RPMI7951 (cell line): ENCODE measurements at places on chromosomes 7 and 10. TPM values are rescaled to one million over a fixed set of nuclear protein-coding genes. Genes with fewer than 3 reads are reported as not detected.

Gene LIPJ
- total RNA-seq, result under 0.01 and 0.12 TPM in 2 replicates

DNA sequence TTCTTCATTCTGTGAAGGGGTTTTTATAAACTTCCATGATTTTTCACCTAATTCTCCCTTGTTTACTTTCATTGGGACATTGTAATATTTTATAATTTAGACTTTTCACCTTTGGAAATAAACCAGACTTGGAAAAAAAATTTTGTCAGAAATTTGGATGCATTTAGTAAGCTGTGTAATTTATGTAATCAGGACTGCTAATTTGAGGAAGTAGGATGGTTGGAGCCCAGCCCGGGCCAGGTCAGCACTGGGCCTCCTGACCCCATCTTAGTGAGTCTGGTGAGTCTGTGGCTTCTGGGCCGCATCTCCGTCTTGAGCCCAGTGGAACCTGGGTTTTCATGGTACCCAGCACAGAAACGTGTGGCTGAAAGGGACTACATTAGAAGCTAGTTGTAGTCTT is 27.6 kb upstream of the ZNF32 start:
- no peak for DNase-seq

Gene HOXA2
- total RNA-seq, result 0.84 and 1.1 TPM in 2 replicates

Gene RABGEF1
- total RNA-seq, result 38.8 and 42.2 TPM in 2 replicates

GRCh38 chr10:120977897-120978296 is 126.7 kb downstream of the WDR11 start:
- DNase-seq, result no peak

DNA sequence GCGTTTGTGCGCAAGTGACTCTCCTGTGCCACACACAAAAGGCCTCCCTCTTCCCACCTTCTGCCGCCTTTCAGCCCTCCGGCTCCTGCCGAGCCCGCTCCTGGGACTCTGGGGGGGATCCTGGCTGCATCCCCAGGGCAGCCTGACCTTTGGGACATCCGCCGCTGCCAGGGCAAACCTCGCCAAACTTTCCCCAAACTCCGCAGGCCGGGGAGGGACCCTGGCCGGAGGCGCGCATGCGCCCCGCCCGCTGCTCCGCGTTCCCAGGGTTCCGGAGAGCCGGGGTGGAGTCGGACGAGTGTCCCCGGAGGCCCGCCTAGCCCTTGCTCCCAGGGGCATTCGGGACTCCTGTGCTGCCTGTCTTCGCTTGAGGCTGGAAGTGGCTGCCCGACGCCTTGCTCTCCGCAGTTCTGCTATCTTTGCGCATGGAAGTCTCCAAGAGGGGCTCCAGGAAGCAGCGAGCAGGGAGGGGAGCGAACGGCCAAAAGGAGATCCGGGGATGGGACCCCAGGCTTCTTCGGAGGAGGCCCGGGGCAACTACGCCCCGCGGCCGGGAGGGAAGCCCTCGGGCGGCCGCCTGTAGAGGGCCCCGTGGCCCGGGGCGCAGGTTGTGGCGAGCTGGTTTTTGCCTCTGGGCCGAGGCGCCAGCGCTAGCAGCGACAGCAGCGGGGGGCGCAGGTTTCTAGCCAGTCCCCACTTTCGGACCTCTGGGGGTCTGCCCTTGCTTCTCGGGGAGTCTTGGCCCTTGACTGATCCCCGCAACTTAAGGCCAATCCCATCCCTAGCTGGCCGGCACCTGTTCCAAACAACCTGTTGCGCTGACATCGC is 7.0 kb downstream of the PTF1A start:
- DNase-seq, result no peak

Gene NCF1
- not detected in 2 replicates for total RNA-seq

DNA sequence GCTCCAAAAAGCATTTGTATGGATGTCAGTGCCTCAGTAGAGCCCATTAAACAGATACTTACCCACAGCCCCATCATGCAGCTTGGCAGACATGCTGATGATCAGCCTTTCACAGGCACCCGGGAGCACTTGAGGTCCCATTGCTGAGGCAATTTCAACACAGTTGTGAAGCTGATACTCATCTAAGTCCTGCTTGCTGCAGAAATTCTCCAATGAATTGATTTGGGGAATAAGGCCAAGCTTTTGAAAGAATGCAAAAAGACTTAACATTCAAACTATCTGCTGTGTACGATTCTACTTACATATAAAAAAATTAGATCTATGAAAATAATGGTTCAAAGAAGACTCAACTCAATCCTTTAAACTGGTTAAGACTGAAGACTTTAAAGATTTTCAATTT is 60.5 kb downstream of the LAMB4 start:
- DNase-seq, result no peak

- peak; percentile 58 for DNase-seq
Measured at GRCh38 chr10:71213127-71213621, 804 bp downstream of the UNC5B start.

GRCh38 chr7:16066805-16067459 is 354.4 kb downstream of the CRPPA start:
- no peak for DNase-seq

Gene NPC1L1
- not detected in 2 replicates for total RNA-seq

DNA sequence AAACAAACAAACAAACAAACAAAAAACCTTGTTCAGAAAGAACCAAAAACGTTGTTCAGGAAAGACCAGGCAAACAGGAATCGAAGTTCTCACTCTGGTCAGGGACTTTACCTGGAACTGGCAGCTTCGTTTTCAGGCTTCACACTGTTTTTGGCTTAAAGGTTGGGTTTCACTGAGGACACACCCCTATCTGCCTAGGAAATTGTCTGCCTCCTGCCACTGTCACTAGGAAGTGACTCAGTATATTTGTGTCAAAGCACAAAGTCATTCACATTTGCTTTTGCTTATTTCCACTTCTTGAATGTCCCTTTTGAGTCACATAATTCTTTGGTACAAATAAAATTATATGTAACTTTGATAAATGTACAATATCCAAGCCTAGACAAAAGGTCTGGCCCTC is 37.9 kb downstream of the PNLIPRP3 start:
- DNase-seq, result no peak

Gene TRPV5
- not detected in 2 replicates for total RNA-seq

Gene SPDYE9
- not detected in 2 replicates for total RNA-seq
